Suppressor macrophage treated with lipopolysaccharide for 4 hours (primary cell): ENCODE measurements at places on chromosomes 2 and 18.

GRCh38 chr2:15927551-15928218 is 12.7 kb upstream of the MYCN start:
- no peak for DNase-seq

DNA sequence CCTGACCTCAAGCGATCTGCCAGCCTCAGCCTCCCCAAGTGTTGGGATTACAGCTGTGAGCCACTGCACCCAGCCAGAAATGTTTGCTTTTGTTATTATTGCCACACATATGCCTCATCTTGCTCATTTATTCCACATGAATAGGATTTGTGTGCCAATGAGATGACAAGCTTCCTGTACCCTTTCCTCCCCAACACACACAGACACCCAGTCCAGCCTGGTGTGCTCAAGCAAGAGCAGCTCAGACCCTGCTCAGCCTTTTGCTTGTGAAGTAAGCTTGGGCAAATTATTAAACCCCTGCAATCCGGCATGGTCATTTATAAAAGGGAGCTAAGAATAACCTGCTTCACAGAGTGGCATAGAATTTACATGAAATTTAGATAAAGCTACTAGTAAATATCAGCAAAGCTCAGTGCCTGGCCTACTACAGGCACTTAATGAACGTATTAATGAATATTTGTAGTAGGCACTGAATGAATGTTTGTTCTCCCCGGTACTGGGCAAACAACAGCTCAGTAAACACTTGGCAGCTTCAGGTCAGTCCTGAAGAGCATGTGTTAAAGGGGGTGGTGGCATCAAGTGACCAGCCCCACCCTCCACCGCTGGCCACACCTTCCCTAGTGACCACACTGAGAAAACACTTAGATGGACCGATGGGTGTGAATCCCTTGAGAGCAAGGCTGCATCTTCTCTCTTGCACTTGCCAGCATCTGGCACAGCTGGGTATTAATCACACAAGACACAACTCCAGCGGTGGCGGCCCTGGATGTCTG is 280.2 kb downstream of the SRBD1 start:
- no peak for DNase-seq

- DNase-seq: no peak
Measured at GRCh38 chr2:152115952-152116351, 17.1 kb upstream of the CACNB4 start.

GRCh38 chr2:10042301-10043161 is 819 bp upstream of the KLF11 start:
- peak; percentile 80 for DNase-seq

DNA sequence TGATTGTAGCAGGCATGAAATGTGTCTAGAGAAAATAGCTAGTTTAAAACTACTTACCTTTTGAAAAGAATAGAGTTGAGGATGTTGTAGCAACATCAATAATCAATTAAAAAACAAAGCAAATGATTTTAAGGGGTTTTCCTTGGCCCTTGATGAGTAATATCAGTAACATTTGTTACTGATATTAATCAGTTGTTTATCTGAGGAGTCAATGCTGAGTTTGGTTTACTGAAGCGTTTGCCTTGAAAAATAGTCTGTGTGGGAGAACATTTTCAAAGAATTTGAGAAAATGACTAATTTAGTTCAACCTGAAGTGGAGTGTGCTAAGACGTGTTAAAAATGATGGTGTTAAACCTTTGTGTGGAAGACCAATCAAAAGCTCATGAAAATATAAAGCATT is 9.3 kb downstream of the PTH2R start:
- DNase-seq: no peak

DNA sequence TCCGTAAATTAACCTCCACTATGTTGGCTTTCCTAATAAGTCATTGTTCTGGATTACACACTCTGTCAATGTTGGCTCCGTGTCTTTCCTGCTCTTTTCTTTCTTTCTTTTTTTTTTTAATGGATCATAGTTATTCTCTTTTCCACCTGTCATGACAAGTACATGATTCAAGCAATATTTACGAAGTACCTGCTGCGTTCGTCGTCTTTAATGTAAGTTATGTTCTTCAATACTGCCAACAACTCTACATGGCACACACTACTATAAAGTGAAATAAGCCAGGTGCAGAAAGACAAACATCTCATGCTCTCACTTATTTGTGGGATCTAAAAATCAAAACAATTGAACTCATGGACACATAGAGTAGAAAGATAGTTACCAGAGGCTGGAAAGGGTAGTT is 239.1 kb downstream of the SCG2 start:
- no peak for DNase-seq

- no peak for DNase-seq
Measured at GRCh38 chr2:134934150-134934549, 15.5 kb downstream of the CCNT2 start.

DNA sequence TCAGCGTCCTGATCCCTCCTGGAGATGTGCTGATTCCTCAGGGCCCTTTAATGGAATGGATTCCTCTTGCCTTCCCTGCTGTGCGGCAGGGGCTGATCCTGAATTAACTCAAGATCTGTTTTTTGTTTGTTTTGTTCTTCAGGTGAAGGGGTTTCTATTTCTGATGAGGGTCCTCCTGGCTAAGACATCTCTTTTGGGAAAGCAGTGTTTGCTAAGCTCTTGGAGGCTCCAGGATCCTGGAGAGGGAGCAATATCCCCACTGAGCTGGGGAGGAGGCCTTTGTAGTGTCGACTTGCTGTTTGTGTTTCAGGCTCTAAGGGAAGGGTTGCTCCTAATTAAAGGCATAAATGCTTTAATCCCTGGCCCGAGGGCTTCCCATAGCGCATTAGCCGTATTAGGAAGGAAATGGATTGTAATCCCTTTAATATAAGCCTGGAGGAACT is 65.3 kb upstream of the FOXI3 start:
- DNase-seq: no peak

DNA sequence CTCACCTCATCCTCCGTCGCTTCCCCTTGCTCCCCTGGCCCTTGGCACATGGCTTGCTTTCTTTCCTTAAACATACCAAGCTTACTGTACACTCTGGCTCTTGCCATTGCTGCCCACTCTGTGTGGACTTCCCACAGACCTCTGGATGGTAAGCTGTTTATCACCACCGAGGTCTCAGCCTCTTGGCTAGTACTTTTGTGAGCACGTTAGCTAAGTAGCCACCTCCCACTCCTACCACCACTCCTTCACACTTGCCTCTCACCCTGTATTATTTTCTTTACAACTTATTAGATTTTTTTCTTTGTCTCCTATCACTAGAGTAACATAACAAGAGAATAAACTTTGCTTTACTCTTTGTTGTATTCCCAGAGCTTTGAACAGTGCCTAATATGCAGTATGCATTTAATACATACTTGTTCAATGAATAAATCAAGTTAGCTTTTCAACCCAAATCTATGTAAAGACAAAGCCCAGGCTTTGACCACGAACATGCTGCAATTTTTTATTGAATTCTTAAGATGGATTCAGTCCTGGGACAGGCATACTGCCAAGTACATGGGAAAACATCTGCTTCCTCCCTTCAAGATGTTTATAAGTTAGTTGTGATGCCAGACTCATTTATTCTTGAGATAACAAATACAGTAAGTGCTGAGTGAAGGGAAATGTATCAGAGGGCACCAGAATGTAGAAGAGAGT is 25.0 kb upstream of the MSGN1 start:
- DNase-seq: no peak

- DNase-seq: no peak
Measured at GRCh38 chr2:176589825-176590440, 320.7 kb downstream of the MTX2 start.

GRCh38 chr2:233643128-233643527 is 6.9 kb downstream of the UGT1A10 start:
- no peak for DNase-seq

DNA sequence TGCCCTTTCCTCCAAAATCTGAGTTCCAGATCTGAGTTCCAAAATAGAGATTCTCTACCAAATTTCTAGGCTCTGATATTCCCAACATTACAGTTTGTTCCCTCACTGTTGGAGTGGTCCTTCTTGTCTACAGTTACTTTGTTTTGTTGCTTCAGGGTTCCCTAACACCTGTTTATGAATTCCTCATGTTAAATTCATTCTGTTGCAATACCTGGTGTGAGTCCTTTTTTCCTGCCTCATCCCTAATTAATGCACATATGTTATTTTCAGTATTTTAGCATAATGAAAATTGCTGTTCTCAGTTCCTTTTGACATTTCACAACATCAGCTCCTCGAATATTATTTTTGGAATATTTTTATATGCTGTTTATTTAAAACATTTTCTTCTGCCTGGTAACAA is 16.2 kb downstream of the SERPINB13 start:
- DNase-seq: no peak
